Astrocyte of the spinal cord (primary cell): ENCODE measurements at places on chromosomes 16 and 17.

DNA sequence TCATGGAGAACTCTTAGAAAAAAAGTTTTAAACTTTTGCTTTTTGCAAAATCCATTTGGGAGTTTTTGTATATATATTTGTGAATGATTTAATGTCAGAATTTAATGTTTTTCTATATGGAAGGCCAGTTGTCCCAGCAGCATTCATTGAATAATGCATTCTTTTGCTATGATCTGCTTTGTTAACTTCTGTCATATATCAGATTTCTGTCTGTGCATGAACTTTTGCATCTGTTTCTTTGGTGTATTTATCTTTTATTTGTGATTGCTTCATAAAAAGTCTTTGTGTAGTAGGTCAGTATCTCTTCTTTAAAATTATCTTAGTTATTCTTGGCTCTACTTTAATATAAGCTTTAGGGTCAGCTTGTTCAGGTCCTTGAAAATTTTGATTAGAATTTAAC, 84.2 kb downstream of the MAP2K4 start:
- no peak for DNase-seq

DNA sequence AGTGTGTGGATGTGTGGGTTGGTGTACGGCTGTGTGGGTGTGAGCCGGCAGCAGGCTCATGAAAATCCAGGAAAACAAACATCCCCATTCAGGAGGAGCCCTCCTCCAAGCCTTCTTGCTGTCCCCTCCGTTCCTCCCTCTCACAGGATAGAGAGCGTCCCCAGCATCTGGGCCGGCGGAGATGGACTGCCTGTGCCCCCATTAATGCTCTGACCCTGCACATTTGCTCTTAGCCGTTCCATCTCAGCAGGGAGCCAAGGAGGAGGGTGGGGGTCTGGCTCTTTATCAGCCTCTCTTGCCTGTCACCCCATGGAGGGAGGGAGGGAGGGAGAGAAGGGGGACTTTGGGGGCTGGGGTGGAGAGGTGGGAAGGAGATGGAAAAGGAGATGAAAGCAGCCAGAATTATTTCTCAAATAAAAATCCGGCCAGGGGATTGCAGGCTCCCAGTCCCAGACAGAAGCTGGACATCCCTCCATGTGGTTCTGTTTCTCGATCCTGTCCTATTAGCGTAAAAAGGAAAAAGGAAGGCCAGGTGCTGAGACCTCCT, 240.0 kb upstream of the ZFHX3 start:
- DNase-seq, result no peak

GRCh38 chr16:4402439-4403132, 13.8 kb downstream of the CORO7 start:
- DNase-seq, result peak; percentile 76

DNA sequence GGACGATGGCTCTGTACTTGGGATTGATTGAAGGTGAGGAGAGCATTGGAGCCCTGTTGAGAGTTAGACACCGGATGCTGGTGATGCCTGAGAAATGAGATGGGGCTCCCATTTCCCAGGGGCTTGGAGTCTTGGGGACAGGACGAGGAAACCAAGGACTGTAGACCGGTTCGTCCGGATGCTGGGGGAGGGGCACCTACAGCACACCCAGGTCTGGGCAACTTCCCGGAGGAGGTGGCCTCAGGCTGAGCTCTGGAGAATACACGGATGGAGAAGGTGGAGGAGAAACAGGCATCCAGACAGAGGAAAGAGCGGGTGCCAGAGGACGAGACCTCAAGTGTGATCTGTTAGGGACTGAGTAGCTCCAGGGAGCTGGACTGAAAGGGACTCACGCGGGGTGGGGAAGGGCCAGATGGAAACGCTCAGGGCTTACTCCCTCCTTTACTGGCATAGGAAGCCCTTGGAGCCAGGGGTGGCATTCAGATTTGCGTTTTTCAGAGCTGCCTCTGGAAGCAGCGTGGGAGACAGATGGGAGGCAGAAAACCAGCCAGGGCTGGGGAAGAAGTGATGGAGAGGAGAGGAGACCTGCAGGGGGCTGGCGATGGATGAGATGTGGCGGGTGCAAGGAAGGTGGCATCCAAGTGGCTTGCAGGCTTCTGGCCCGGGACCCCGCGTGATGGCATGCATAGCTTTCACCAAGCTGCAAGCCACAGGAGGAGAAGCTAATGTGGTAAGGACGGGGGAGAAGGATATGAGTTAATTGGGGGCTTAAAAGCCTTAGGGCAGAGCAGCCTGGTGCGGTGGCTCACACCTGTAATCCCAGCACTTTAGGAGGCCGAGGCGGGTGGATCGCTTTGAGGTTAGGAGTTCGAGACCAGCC, 8.3 kb downstream of the C1QTNF1 start:
- no peak for DNase-seq

DNA sequence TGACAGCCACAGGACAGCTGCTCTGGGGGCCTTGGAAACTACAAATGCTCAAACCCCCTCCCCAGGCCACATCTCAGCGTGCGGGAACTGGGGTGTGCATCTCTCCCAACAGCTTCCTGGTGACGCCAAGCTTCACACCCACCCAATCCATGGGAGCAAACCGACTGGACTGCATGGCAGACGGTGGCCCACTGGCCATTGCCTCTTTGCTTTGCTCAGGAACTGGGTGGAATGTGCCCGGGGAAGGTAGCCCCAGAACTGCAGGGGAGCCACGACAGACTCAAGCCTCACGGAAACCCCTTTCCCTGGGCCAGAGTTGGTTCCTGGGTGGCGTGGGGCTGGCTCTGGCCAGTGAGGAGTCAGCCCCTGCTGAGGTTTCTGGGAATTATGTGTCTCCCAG, 5.2 kb upstream of the C16orf95 start:
- no peak for DNase-seq

GRCh38 chr16:77711179-77711578, 11.1 kb upstream of the NUDT7 start:
- DNase-seq, result no peak

- no peak for DNase-seq
Measured at GRCh38 chr17:8520981-8521380, 85.3 kb downstream of the NDEL1 start.

DNA sequence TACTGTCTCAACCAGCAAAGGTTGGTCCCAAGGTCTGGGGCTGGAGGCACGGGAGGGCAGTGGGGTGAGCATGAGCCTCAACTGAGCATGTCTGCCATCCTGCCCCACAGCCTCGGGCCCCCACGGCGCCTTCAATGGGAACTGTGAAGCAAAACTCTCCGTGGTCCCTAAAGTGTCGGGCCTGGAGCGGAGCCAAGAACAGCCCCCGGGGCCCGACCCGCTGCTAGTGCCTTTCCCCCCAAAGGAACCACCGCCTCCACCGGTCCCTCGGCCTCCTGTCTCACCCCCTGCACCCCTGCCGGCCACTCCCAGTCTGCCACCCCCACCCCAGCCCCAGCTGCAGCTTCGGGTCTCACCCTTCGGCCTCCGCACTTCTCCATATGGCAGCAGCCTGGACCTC, 4.2 kb downstream of the FBRS start:
- no peak for DNase-seq

GRCh38 chr17:73028299-73028755, 64.2 kb downstream of the SLC39A11 start:
- DNase-seq, result peak; percentile 12

DNA sequence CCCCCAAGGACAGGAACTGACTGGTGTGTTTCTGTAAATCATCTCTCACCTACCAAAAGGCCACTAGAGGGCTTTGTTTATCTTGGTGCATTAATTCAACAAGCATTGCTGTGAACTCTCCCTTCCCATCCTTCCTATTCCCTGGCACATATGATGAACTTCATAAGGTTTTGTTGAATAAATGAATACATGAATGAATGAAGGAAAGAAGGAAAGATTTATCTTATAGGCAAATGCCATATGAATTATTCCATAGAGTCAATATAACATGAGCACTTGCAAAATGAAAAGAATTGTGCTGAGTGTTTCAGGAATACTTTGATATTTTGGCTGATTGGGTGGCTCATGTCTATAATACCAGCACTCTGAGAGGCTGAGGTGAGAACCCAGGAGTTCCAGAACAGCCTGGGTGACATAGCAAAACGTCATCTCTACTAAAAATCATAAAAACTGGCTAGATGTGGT, 4.3 kb downstream of the SPDYE4 start:
- peak; percentile 7 for DNase-seq

DNA sequence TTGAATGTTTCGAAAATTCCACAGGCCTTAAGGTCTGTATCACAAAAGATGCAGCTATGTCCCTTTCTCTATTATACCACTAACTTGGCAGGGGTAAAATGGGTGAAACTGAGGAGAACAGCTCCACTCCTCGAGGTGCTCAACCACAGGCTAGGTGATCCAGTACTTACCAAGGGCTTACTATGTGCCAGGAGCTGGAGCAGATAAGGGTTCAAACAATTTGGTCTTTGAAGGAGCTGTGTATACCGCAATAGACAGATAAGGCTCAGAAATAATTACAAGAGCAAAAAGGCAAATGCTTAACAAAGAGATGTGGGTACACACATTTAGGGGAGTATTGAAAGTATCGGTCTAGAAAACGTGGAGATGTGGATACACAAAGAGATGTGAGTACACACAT, 1.5 kb downstream of the XPO6 start:
- DNase-seq, result no peak
